Daoy (cell line): ENCODE measurements at places on chromosomes 7 and 10. TPM values are rescaled to one million over a fixed set of nuclear protein-coding genes. Genes with fewer than 3 reads are reported as not detected.

Gene HTR5A
- total RNA-seq: not detected in 2 replicates

DNA sequence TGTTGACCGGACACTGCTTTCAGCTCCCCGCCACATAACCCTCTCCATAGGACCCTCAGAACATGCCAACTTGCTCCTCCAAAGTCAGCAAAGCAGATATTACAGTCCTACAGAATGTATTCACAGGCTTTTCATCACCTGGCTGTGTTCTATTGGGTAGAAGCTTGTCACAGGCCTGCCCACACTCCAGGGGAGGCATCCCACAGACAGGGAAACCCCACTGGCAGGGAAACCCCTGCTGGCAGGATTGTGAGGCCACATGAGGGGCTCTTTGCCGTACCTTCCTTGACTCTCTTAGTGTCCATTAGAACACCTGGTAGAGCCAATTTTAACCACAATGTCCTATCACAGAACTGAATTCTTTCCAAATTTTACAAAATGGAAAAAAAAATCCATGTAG is 344.2 kb upstream of the MGMT start:
- DNase-seq: no peak

DNA sequence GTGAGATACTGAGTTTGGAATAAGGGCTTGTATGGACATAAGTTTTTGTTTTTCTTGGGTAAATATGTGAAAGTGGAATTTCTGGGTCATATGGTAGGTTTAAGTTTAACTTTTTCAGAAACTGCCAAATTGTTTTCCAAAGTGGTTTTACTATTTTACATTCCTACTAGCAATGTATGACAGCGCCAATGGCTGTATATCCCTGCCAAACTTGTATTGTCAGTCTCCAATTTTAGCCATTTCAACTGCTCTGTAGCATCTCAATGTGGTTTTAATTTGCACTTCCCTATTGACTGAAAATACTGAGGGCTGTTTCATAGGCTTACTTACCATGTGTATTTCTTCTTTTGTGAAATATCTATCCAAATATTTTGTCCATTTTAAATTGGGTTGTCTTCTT is 90.5 kb upstream of the ZNF32 start:
- no peak for DNase-seq

Gene ZSCAN21
- total RNA-seq: 14.1 and 20.3 TPM in 2 replicates

- peak; percentile 15 for DNase-seq
Measured at GRCh38 chr7:88224601-88225275, 4.9 kb upstream of the SRI start.

GRCh38 chr7:21771906-21772610 is 173.6 kb downstream of the CDCA7L start:
- peak; percentile 16 for DNase-seq

DNA sequence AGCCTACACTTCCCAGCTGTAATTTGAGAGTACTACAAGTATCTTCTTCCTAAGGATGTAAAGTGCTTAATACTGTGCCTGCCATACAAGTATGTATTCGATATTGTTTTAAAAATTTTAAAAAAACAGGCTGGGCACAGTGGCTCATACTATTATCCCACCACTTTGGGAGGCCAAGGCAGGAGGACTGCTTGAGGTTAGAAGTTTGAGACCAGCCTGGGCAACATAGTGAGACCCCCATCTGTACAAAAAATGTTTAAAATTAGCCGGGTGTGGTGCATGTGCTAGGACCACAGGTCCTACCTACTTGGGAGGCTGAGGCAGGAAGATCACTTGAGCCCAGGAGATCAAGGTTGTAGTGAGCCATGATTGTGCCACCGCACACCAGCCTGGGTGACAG is 8.3 kb downstream of the ARMC10 start:
- no peak for DNase-seq

Gene ZNF485
- 2.8 and 3.7 TPM in 2 replicates for total RNA-seq

GRCh38 chr7:35256256-35257175 is 2.6 kb upstream of the TBX20 start:
- DNase-seq: no peak

Gene DRGX
- not detected in 2 replicates for total RNA-seq

GRCh38 chr10:77131214-77131613 is 506.4 kb downstream of the KCNMA1 start:
- DNase-seq: peak; percentile 58
